Activated T-cell treated with anti-CD3 and anti-CD28 coated beads, Interleukin-2, amount 50 U/mL, for 4 hours (primary cell): ENCODE measurements at places on chromosomes 6 and 20.

DNA sequence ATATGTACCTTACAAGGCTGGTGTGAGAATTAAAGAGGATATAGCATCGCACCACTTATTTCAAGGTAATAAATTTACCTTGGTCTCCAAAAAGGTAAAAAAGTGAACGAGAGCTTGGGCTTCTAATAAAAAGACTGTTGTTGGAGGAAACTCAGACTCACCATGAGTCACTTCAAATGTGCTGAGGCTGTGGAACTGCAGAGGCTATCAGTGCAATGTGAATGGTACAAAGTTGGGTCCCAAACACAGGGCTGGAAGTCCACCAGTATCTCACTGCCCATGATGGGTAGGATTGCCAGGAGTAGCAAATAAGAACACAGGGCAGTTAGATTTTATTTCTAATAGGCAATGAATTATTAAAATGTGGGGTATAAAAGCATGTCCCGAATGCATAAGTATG is 200.6 kb downstream of the MAFB start:
- no peak for DNase-seq

- no peak for DNase-seq
Measured at GRCh38 chr6:3771407-3772011, 20.0 kb upstream of the PXDC1 start.

DNA sequence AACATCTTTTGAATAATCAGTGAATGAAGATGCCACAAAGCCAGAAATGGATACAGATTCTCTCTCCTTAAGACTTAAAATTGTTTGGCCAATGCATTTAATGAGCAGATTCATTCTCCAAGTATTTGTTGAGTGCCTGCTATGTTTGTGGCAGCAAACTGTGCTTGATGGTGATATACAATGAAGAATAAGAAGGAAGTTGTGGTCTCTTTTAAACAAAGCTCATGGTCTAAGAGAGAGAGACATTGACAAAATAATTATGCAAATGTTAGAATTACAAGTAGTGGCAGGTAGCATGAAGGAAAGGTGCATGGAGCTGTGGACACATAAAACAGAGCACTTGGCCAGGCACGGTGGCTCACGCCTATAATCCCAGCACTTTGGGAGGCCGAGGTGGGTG is 28.3 kb downstream of the NFATC2 start:
- DNase-seq: no peak

GRCh38 chr6:125918681-125919566 is 37.6 kb upstream of the HINT3 start:
- peak; percentile 15 for DNase-seq

- no peak for DNase-seq
Measured at GRCh38 chr6:122619309-122619708, 9.1 kb downstream of the PKIB start.

- DNase-seq: no peak
Measured at GRCh38 chr6:132198040-132198439, 203.2 kb downstream of the MOXD1 start.

- DNase-seq: no peak
Measured at GRCh38 chr6:157744102-157744601, 78.9 kb upstream of the SNX9 start.

- no peak for DNase-seq
Measured at GRCh38 chr6:125316621-125317020, 14.9 kb upstream of the HDDC2 start.

- DNase-seq: no peak
Measured at GRCh38 chr6:133833949-133834359, 55.0 kb upstream of the TCF21 start.

DNA sequence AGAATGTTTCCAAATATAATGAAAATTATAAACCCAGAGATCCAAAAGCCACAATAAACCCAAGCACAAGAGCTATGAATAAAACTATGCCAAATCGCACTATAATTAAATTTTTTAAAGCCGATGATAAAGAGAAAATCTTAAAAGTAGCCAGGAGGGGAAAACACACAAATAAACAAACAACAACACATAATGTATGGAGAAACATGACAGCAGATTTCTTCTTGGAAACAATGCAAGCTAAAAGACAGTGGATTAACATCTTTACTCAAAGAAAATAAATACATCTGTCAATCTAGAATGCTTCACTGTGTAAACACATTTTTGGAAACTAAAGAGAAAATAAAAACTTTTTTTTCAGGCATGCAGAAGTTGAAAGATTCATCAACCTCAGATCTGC is 80.3 kb upstream of the RNF24 start:
- no peak for DNase-seq

- no peak for DNase-seq
Measured at GRCh38 chr20:58941471-58941870, 39.6 kb upstream of the NELFCD start.

DNA sequence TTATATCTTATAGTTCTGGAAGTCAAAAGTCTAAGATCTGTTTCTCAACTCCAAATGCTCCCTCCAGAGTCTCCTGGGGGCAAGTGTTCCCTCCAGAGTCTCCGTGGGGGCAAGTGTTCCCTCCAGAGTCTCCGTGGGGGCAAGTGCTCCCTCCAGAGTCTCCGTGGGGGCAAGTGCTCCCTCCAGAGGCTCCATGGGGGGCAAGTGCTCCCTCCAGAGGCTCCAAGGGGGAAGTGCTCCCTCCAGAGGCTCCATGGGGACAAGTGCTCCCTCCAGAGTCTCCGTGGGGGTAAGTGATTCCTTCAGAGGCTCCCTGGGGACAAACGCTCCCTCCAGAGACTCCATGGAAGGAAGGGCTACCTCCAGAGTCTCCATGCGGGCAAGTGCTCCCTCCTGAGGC is 34.0 kb upstream of the THBS2 start:
- no peak for DNase-seq

GRCh38 chr6:125747589-125748405 is 1.6 kb upstream of the HEY2 start:
- peak; percentile 18 for DNase-seq

GRCh38 chr6:88650029-88650619 is 313.3 kb downstream of the RNGTT start:
- DNase-seq: no peak

GRCh38 chr6:55902796-55903195 is 27.4 kb upstream of the BMP5 start:
- DNase-seq: no peak

- DNase-seq: no peak
Measured at GRCh38 chr6:143594647-143595046, 83.1 kb upstream of the PHACTR2 start.

- no peak for DNase-seq
Measured at GRCh38 chr6:77565370-77565769, 87.5 kb upstream of the MEI4 start.

DNA sequence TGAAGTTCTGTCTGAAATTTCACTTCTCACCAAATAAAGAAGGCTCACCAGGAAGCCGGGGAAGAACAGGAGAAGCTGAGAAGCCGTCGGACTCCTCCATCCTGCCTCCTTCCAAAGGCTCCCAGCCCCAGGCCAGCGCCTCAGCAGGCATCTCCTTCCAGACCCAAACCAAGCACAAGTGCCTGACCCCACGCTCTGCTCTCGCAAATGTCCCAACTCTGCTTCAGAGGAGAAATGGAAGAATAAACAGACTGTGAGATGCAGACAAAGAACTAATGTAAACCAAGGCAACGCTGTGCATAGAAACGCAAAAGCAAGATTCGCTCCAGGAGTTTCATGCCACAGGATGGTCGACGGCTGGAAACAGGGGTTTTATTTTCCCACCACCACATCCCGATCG is 100.3 kb upstream of the EXOC2 start:
- no peak for DNase-seq

- DNase-seq: no peak
Measured at GRCh38 chr6:3244003-3244831, 14.5 kb upstream of the PSMG4 start.

- DNase-seq: no peak
Measured at GRCh38 chr6:168699631-168700295, 258.8 kb downstream of the SMOC2 start.

GRCh38 chr6:121403964-121404363 is 31.5 kb upstream of the GJA1 start:
- no peak for DNase-seq

DNA sequence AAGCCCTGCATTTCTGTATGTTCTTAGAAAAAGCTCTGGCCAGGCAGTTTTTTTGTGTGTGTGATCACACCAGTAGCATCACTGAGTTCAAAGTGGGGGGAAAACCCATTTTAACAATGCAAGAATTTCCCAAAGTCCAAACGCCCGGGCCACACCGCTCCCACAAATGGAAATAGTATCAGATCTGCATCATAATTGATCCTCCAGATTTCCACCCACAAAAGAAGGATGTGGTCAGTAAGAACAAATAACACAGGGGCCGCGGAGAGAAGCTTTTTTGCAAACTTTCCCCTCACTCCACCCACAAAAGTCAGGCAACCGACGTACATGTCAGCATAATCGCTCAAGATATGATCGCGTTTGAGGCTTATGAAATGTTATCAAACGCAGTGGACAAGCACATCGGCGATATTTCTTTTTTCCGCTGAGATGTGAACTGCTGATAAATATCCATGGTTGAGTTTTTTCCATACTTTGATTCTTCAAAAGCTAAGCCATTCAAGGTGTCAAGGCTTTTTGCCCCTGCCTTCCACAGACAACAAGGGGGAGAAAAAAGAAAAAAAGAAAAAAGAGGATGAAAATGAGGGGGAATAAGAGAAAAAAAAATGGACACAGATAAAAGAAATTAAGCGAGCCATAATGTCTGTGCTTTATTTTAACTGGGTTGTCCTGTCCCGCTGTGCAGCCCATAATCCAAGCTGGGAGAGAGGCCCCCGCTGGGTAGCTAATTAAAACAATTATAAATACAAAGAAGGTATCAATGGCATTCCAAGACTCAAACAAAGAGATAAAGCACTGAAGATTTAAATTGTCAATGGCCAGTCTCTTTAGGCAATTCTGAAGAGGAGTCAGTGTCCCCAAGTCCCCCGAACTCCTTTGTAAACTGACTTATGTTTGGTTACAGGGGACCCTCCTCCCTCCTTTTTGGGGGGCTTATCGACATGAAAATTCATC is 143.5 kb downstream of the ZFP64 start:
- DNase-seq: no peak

DNA sequence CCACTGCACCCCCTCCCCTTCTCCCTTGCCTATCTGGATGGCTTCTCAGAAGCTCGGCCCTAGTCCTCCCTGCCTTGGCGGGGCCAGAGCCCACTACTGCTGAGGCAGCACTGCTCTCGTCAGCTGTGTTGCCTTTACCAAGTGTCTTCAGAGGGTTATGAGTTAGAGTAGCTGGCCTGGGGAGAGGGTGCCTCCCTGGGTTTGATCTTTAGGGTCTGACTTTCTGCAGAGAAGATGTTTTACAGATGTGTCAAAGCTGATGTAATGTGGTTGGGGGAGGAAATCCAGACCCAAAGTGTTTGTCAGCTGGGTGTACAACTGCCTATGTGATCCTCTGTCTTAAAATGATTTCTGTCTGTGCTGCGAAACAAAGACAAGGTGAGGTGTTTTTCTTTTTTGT is 30.4 kb upstream of the PI16 start:
- no peak for DNase-seq

GRCh38 chr20:49032455-49032854 is 13.7 kb upstream of the CSE1L start:
- DNase-seq: no peak

- DNase-seq: no peak
Measured at GRCh38 chr6:138397128-138398122, 6.6 kb upstream of the HEBP2 start.

DNA sequence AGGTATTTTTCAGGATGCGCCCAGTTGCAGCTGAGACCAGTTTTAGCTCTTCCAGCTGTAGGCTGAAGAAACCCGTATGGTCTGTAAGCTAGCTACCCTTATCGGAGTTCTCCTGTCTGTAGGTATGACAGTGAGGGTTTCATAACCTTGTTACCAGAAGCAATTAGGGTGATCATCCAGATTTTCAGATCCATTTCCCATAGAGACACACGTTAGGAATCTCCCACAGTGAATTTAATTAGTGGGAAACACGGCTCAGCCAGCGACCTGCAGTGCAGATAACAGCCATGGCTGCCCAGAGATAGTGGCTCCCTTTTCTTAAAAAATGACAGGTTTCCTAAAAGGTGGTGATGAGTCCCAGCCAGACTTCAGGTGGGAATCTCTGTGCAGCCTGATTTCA is 111.1 kb downstream of the BTBD3 start:
- DNase-seq: no peak

GRCh38 chr6:145214570-145214969 is 520.8 kb downstream of the EPM2A start:
- DNase-seq: no peak

GRCh38 chr20:45036044-45036755 is 64.7 kb downstream of the KCNS1 start:
- DNase-seq: peak; percentile 54

DNA sequence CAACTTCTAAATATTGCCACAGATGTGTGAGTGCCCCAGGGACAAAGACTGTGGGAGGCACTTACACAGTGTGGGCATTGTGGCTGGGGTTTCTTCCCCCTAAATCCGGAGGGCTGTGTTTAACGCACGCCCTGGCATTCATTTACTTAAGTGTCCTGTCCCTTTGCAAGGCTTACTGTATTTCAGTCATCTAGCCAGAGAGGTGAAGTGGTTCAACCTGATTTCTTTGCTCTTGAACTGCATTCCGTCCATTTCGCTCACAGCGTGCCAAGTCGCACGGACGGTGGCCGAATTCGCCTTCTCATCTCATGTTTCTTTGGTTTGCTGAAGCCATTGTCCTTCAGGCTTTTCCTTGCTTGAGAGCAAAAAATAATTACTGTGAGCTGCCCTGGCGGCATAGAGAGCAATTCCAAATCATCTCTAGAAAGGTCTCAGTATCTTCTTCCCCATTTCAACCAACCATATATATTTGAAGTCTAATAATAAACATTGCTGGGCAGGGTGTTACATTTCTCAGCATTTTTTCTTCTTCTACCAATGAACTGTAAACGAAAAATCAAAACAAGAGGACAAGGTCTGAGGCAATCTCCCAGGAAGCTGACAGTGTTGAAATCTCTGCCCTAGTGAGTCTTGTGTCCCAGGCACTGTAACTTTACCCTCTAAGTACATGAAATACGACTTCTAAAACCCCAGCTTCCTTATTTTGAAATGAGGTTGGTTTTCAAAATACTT is 16.9 kb downstream of the SYTL3 start:
- DNase-seq: no peak

DNA sequence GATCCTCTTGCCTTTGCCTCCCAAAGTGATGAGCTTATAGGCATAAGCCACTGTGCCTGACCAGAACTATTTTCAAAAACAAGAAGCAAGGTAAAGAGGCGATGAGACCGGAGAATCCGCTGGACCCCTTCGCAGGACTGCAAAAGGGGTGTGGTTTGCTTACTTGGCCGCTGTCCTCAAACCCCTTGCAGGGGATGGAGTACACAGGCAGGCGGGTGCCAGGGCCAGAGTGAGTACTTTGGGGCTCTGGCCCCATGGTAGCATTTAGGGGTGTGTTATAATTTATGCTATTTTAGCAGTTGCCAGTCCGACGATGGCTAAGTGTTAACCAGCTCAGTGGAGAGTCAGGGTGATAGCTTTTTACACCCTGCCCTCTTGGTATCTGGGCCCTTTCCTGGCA is 1454.9 kb downstream of the HACE1 start:
- no peak for DNase-seq
